ENCODE measurements at places on chromosomes 1 and 21. TPM values are rescaled to one million over a fixed set of nuclear protein-coding genes. Genes with fewer than 3 reads are reported as not detected.

RASSF5 gene
- total RNA-seq = 190 TPM

BMP8B gene
- total RNA-seq = 0.52 TPM

MXRA8 gene
- total RNA-seq = 0.11 TPM

ASCL5 gene
- total RNA-seq = not detected

USH2A gene
- total RNA-seq = not detected

CRNN gene
- not detected for total RNA-seq

SPRR2E gene
- total RNA-seq = not detected

Data from T-helper 2 cell treated with Interferon-gamma antibody and Interleukin-4, amounts not matched to agents 100 ng/mL and 5 ng/mL, for 36 hours (primary cell).